Stimulated activated naive CD8-positive, alpha-beta T cell treated with anti-CD3 and anti-CD28 coated beads, Interleukin-15, Interleukin-2, amounts not matched to agents 100 U/mL and 50 U/mL, for 24 hours (primary cell): ENCODE measurements at places on chromosomes 7 and 10.

- no peak for DNase-seq
These were observed 15.0 kb downstream of the ANKRD1 start for GRCh38 chr10:90905925-90906324.

- no peak for DNase-seq
These were observed at the start of gene CTTNBP2 for GRCh38 chr7:117873310-117874190. CTTNBP2 (minus strand) TSS chr7:117873441; CDS start chr7:117873415, 26 bp downstream.

DNA sequence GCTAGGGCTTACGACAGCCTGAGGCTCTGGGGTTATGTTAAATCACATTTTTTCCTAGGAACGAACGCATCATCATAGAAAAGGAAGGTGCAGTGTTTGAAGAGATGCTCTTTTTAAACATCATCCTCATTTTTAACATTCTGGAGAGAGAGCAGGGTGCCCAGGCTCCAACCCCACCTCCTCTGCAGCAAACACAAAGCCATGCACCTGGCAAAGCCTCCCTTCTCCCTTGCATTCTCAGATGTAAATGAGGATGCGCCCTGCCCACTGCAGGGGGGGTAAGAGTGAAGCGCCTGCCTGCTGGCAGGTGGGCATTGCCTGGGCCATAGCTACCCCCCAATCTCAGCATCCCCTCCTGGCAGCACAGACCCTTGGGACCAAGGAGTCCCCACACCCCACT, 92.4 kb downstream of the PTPRN2 start:
- no peak for DNase-seq

GRCh38 chr10:436013-436697, 253.3 kb downstream of the DIP2C start:
- DNase-seq, result no peak

- no peak for DNase-seq
These were observed 35.1 kb upstream of the ZNF716 start for GRCh38 chr7:57414852-57415251.

DNA sequence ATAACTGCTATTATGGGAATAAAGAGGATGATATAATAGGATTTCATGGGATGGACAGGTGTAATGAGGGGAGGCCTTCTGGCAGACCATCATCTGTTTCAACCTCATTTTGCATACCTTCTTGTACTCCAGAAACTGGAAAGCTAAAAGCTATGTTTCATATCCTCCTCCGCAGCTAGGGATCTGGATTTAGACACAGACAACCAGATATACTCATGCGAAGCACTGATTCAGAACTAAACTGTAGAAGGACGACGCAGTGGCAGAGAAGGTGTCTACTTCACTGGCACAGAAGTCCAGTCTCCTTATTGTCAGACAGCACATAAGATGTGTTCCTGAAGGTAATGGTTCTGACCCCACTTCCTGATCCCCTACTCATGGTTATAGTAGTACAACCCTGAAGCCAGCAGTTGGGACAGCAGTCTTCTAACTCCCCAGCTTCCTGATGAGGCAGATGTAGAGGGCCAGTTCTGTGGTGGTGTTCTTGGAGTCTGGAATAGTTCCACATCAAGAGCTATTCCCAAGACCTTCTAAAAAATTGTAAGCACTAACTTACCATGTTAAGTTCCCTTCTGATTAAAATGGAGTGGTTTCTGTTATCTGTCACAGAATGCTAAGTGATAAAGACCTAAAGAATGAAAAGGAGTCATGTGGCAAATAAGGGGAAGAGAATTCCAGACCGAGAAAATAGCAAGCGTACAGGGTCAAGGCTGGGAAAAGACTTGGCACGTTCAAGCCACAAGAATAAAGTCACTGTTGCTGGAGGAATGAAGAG, 550.3 kb downstream of the GRM8 start:
- no peak for DNase-seq

DNA sequence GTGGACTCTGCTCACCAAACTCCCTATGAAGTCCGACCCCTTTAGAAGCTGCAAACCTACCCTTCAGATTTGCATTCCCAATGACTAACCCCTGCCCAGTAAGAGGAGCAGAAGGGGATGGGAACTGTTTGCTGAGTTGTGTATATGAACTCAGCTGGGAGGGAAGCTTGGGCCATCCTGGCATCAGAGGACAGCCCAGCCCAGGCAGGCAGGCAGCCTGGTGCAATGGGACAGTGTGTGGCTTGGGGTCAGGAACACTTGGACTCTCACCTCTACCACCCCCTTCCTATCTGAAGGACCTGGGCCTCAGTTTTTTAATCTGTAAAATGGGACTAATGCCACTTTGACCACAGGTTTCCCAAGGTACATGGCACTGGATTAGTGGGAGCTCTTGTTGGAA, 147.4 kb upstream of the GPR26 start:
- no peak for DNase-seq

DNA sequence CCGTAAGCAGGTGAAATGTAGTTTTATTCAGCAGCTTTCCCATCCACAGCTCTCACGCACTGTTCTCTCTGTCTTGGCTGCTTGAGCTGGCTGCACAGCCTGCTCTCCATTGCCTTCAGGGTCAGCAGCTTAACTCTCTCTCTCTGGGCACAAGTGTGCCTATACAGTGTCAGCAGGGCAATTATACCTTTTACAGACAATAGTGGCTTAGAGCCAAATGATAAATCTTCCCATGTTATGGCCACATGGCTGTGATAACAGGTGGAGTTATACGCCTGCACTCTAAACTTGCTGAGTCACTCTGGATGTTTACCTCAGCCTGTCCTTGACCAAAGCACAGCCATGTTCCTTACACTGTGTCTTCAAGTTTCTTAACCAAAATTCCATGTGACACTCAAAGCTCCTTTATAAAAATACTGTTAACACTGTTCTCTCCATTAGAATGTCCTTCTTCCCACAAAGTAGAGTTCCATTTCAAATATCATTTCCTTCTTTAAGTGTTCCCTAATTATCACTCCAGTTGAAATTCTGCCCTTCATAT, 6.1 kb downstream of the RNF133 start:
- DNase-seq, result no peak

- DNase-seq, result peak; percentile 50
These were observed 548 bp downstream of the AGAP3 start for GRCh38 chr7:151086802-151087244.
